A549 treated with DMSO at 1 μM for 4 hours (cell line): ENCODE measurements at places on chromosomes 12 and 14. TPM values are rescaled to one million over a fixed set of nuclear protein-coding genes. Genes with fewer than 3 reads are reported as not detected.

The EPYC gene
- total RNA-seq, result not detected in 5 replicates

The SYNDIG1L gene
- total RNA-seq, result not detected in 5 replicates

The TPH2 gene
- total RNA-seq, result not detected in 5 replicates

The GPR135 gene
- 0.80 to 1.5 TPM (median 1.4 TPM) in 5 replicates for total RNA-seq

The PELI2 gene
- total RNA-seq, result 0.83 to 1.7 TPM (median 1.3 TPM) in 5 replicates

The OR8S1 gene
- total RNA-seq, result not detected in 5 replicates

The CLEC2A gene
- not detected in 5 replicates for total RNA-seq

The GCH1 gene
- 3.2 to 4.5 TPM (median 3.8 TPM) in 5 replicates for total RNA-seq

The NFATC4 gene
- total RNA-seq, result 0.10 to 0.38 TPM (median 0.20 TPM) in 4 of 5 replicates, not detected in the other

The GPRC5A gene
- 314 to 517 TPM (median 478 TPM) in 5 replicates for total RNA-seq

The TESPA1 gene
- not detected in 5 replicates for total RNA-seq

The KIF26A gene
- total RNA-seq, result 1.8 to 4.3 TPM (median 3.1 TPM) in 5 replicates

The LUM gene
- total RNA-seq, result 0.13 to 0.46 TPM (median 0.19 TPM) in 5 replicates

The NPAS3 gene
- total RNA-seq, result not detected in 5 replicates

The SERPINA5 gene
- total RNA-seq, result 0.08 to 0.16 TPM (median 0.13 TPM) in 4 of 5 replicates, not detected in the other

The SLC6A13 gene
- total RNA-seq, result 0.22 to 0.61 TPM (median 0.39 TPM) in 5 replicates

The ACAD10 gene
- total RNA-seq, result 9.2 to 13.0 TPM (median 11.6 TPM) in 5 replicates

The OR6C2 gene
- not detected in 5 replicates for total RNA-seq

The A2ML1 gene
- total RNA-seq, result not detected in 5 replicates

The POTEM gene
- total RNA-seq, result not detected in 5 replicates

The SLC10A1 gene
- not detected in 5 replicates for total RNA-seq

The IQSEC3 gene
- 0.01 TPM in 2 of 5 replicates, not detected in the others for total RNA-seq

The GATC gene
- 20.4 to 29.3 TPM (median 26.5 TPM) in 5 replicates for total RNA-seq

The PPP4R4 gene
- total RNA-seq, result 0.22 to 0.99 TPM (median 0.38 TPM) in 5 replicates

The MRPS35 gene
- total RNA-seq, result 91.8 to 108 TPM (median 98.3 TPM) in 5 replicates

The AGAP2 gene
- total RNA-seq, result 0.06 to 0.17 TPM (median 0.13 TPM) in 5 replicates

The TAS2R43 gene
- total RNA-seq, result not detected in 5 replicates

The NKX2-1 gene
- 0.04 to 0.07 TPM in 2 of 5 replicates, not detected in the others for total RNA-seq
